ENCODE measurements at places on chromosomes 2 and 18.
A peak's percentile ranks its signal among the peaks of the same experiment; 100 is the strongest.

DNA sequence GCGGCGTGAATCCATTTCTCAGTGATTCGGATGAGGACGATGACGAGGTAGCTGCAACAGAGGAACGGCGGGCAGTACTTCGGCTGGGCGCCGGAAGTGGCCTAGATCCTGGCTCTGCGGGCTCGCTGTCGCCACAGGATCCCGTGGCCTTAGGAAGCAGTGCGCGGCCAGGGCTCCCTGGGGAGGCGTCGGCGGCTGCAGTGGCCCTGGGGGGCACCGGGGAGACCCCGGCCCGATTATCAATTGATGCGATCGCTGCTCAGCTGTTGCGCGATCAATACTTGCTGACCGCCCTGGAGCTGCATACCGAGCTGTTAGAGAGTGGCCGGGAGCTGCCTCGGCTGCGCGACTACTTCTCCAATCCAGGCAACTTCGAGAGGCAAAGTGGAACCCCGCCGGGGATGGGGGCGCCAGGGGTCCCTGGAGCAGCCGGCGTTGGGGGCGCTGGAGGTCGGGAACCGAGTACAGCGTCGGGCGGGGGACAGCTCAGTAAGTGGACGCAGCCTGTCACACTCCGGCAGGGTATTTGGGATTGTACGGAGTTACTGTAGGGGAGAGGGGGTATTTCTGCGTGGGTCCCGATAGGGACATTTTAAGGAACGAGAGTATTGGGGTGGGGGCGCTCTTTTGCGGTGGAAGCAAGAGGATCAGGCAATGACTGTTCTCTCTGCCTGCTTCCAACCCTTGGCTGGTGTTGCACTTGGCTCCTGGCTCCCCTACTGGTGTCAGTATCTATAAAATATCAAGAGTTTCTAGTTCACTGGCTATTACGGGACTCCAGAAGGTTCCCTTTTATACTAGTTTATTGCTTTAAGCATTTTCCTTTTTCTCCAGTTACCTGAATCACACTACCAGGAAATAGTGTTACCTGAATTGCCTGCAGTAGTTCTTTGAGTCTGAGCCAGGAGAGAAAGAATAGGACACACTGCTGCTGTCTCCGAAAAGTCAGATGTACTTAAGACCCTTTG is 772 bp downstream of the RELCH start:
- peak; percentile 17 for DNase-seq

DNA sequence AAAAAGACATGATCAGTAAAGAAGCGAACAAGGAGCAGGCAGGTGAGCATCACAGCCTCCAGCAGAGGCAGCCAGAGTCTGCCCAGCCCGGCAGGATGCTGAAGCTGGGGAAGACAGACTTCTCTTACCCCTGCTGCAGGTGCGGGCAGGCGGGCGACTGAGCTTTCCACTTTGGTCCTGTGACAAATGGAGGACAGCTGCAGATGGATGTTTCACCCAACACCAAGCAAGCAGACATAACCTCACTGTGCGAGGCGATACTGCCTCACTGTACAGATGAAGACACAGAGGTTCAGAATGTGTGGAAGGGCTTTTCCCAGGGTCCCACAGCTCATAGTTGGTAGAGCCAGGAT is 251.0 kb downstream of the AFF3 start:
- no peak for DNase-seq

DNA sequence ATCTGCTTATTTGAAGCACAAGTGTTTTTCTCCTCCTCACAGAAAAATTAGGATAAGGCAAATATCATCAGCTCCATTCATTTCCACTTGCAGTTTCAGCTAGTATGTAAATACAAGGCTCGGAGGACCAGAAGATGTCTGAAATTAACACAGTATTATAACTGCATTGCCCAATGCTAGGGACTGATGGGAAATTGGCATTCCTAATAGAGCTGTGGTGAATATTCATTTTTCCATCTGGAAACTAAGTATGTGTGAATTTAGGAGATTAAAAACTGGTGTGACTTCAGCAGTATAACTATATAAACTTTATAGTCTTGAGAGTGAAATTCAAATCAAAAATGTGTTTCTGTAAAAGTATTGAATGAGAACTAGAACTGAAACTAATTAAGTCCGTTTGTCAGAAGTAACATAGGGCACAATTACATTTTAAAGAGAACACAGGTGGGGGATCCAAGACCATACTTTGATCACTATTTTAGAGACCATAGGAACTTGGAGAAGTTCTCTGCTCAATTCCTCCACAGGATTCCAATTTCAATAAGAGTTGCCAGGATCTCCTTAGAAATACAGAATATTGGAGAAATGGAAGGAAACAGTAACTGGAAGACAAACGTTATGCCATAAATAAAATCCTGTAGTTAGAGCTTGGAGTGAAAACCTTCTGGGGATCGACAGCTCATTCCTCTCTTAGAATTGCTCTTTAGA is 12.1 kb upstream of the ITGA6 start:
- DNase-seq: no peak

- no peak for DNase-seq
These were observed 23.8 kb downstream of the SOWAHC start for GRCh38 chr2:109637749-109638570.

DNA sequence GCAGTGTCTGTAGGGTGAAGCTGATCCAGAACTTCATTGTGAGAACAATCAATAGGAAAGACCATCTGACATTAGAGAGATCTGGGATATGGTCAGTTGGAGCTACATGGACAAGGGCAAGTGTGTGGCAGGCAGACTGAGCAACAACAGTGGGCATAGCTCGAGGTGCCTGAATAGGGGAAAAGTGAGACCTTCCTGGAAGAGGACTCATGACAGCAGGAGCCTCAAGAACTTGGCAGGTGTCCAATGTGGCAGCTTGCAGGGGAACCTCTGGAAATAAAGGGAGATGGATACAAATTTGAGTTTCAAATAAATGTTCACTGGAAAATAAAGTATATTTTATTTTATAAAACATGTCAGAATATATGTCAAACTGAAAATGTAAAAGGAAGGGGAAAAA is 117.9 kb downstream of the TANC1 start:
- no peak for DNase-seq

Measured in heart left ventricle (tissue), 16 donors.